Right ventricle myocardium superior (tissue), 1 donor: ENCODE measurements at places on chromosomes 1 and 21. TPM values are rescaled to one million over a fixed set of nuclear protein-coding genes. Genes with fewer than 3 reads are reported as not detected.

The ZBED6 gene
- total RNA-seq: 12.3 TPM

The ALG6 gene
- 4.2 TPM for total RNA-seq

The TTC39A gene
- 19.4 TPM for total RNA-seq

The WDR4 gene
- total RNA-seq: 4.5 TPM

The NBPF6 gene
- not detected for total RNA-seq

The PLOD1 gene
- total RNA-seq: 66.1 TPM

The SIM2 gene
- total RNA-seq: not detected

The CRYBG2 gene
- not detected for total RNA-seq

The OVAAL gene
- total RNA-seq: 1.1 TPM

The GUCA2A gene
- total RNA-seq: not detected

The SELL gene
- 0.89 TPM for total RNA-seq

- DNase-seq: no peak
Observed at GRCh38 chr1:198601936-198602889, 36.6 kb upstream of the PTPRC start.

GRCh38 chr1:166017395-166017794 is 149.4 kb downstream of the FAM78B start:
- DNase-seq: no peak

GRCh38 chr1:228866468-228866867 is 131.2 kb downstream of the RHOU start:
- DNase-seq: no peak

DNA sequence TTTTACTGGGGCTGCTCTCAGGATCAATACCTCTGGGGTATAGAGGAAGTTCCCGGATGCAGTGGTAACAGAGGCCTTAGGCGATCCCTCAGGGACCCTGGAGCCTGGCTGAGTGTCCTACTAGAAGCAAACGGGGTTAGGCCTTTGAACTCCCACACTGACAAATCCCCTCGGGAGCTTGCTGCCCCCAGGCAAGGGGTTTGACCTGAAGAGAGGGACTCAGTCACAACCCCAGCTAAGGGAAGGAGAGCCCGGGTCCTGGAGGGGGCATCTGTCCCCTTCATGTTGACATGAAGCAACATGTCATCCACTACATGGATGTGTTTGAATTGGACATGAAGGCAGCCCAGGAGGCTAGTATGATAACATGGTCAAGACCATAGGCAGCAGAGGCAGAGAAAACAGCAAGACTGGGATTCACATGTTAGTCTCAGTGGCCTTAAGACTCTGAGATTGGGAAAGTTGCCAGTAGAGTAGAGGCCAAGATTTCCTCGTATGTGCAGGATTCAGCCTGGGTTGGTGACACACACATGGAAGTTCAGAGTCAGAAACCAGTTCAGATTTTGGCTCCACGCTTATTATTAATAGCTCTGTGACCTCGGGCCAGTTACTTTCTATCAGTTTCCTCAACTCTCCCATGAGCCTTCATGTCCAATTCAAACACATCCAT is 101.5 kb downstream of the KCNN3 start:
- peak; percentile 3 for DNase-seq

DNA sequence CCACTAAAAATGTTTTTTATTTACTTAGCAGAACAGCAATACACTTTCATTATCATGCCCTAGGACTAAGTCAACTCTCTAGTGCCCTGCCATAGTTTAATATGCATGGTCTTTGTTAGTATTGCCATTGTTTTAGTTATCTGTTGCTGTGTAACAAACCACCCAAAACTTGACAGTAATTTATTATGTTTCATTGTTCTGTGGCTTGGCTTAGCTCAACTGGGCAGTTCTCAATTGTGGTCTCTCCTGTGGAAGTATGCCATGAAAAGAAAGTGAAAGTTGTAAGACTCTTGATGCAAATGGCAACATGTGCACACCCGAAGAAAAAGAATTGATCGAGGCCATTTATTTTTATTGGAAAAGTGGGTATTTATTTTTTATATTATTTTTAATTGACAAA is 206.3 kb upstream of the KCTD3 start:
- DNase-seq: no peak

DNA sequence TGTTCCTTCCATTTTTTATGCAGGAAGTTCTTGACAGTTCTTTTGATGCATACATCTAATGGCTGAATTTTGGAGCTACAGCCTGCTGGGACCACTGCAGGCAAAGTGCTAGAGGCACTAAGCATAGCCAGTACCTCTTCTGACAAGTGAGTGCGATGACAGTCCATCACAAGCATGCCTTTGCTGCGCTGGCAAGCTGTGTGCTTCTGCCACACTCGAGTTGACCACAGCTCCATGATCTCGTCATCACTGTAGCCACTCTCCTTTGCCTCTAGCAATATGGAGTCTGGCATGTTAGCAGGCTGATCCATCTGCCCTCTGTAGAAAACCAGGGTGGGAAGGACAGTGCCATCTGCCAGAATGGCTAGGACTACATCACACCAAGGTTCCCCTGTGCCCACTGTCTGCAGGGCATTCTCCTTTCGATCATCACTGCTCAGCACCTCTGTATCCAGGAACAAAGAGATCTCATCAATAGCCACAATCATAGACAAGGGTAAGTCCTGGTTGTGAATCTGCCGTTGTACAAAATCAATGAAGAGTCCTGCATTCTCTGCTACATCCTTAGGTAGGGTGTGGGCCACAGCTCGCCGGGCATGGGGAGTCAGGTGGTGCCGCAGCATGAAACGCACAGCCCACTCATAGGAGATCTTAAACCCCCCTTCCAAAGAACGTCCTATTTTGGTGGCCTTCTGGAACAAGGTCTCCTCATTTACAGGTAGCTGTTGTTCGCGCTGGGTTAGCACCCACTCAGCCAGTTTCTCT is 6.0 kb downstream of the PSMB4 start:
- no peak for DNase-seq

DNA sequence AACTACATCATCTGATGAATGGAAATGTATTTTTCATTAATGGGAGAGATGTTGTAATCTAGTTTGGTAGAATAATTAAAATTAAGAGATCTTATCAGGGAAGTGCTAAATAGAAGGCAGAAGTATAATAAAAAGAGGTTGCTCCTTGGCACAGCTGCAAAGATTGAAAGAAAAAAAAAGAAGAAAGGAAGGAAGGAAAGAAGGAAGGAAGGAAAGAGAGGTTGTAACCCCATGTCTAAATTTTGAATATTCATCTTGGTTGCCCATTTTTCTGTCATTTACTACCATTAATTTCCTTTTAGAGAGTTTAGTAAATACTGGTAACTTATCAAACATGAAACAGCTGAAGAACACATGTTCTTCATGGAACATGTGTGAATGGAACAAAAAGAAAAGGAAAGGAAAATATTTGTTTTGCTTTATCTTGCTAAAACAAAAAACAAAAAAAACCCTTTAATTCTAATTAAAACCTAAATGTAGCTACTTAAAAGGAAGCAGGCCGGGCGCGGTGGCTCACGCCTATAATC is 10.5 kb upstream of the MDM4 start:
- DNase-seq: no peak

GRCh38 chr1:162072740-162073139 is 3.2 kb downstream of the NOS1AP start:
- DNase-seq: no peak

DNA sequence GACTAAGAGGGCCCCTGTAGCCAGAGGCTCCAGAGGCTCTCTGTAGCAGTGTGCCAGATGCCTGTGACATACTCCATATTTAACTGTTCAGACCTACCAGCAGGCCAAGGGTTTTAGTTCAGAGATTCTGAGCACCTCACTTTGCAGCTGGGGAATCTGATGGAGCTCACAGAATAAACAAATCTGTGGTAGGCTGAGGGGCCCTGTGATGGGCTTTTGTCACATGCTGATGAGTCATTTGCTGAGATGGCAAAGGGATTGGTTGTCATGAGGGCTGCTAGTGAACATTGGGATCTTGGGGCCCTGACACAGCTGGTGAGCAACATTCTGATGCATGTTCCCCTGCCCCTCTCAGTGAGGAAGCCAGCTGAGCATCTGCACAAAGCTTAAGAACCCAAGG is 482.2 kb downstream of the CAMTA1 start:
- DNase-seq: no peak

DNA sequence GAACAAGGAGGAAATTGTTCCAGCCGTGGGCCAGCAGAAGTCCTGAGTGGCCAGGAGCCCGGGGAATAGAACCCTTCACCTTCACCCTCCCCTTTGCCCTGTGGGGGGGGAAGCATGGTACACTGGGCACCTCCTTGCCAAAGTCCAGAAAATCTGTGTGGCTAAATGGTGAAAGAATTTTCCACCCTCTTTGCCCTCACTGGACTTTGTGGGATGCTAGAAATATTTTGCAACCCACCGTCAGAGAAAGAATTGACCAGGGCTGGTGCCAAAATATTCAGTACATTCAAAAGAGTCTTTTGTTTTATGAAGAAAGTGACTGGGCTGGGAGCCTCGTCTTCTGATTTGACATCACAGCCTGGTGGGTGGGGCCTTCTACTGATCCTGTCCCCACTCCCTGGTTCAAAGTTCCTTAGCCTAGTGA is 14.6 kb downstream of the NFASC start:
- DNase-seq: peak; percentile 67

DNA sequence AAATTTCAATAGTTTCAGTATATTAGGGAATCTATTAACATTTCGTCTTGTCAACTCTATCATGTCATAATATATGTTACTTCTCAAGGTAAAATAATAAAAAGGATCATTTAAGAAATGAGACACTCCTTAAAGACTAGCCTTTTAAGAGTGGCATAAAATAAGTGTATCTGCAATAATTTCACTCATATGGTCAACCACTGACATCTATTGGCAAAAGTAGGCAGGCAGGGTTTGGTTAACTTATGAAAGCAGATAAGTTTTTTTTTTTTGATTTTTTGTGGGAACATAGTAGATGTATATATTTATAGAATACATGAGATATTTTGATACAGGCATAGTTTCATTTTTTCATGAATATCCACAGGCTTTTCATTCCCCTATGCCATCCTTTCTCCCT is 5.5 kb upstream of the RGS21 start:
- no peak for DNase-seq

GRCh38 chr1:109740615-109741373 is at the start of gene GSTM3:
TSS of gene GSTM3 (minus strand) at chr1:109741038. CDS start at chr1:109740287, 751 bp downstream.
- no peak for DNase-seq

DNA sequence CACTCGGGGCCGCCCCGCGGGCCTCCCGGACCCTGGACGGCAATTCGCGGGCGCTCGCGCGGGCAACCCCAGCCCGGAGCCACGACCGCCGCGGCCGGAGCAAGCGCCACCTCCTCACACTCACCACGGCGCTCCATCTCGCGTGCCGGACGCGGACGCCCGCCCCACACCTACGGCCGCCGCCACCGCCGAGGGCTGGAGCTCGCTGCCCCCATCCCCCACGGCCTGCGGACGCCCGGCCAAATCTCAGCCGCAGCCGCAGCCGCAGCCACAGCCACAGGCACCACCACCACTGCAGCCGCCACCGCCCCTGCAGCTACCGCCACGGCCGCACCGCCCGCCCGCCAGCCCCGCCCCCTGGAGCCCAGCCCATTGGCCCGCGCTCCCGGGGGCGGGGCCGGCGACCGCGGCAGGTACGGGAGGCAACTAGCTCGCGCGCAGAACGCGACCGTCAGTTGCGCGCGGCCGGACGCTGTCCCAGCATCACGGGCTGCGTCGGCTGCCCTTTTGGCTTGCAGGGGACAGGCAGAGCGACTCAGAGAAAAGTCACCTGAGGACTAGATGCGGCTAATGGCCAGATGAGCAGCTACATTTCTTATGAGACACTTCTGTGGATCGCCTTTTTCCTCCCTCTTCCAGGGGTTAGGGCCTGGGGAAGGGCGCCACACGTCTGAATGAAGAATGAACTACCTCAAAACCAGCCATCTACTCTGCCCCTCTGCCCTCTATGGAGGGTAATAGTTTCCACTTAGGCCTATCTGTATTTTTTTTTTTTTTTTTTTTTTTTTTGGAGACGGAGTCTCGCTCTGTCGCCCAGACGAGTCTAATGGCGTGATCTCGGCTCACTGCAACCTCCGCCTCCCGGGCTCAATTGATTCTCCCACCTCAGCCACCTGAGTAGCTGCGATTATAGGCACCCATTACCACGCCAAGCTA is at the start of gene ARHGAP29:
Gene ARHGAP29 (minus strand): TSS at position 294 of the 936 bp plus-strand sequence. CDS start 5,973 bp downstream, outside the sequence.
- peak; percentile 91 for DNase-seq

DNA sequence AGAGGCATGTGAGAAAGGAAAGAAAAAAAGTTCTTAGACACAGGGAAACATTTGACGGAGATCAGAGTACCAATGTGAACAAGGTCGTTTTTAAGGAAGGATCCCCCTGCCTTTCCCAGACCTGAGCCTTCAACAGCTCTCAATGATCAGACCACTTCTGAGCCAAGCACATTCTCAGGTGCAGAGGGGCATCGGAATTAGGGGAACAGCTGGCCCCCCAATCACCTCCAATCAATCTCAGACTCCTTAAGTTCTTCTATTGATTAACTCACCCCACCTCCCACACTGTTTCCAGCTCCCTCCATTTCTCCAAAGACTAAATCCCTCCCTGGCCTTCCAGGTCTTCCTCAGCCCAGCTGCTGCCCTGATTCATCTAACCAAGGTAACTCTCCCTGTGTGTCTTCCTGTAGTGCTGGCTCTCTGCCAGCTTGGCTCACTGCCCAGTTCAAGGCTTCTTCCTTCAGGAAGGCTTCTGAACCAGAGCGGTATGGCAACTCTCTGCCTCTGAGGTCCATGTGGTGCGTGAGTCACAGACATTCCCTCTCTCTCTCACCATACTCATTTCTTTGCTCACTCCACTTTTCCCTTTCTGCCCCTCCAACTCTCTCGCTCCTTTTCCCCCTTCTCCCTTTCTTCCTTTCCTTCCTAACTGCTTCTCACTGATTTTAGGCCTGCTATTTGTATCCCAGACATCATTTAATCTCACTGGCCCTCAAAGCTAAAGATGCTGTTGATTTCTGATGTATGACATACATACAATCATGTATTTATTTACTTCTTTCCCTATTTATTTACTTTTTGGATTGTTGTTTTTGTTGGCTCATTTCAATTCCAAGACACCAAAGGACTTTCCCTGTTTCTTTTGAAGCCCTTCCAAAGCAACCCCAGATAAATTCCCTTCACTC is 18.1 kb downstream of the CFAP45 start:
- peak; percentile 82 for DNase-seq

DNA sequence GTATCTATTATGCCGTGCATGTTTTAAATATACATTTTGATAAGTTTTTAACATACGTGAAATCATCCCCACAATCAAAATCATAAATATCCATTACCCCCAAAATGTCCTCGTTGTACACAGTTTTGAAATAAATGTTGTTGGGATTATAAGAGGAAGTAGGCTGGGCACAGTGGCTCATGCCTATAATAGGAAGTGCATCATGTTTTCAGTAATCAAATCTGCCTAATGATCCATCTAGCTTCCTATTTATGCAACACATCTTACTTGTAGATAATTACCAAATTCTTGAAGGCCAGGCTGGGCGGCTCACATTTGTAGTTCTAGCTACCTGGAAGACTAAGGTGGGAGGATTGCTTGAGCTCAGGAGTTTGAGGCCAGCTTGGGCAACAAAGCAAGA is 15.0 kb upstream of the IFNGR2 start:
- DNase-seq: no peak

GRCh38 chr1:63746129-63746864 is 27.5 kb upstream of the ROR1 start:
- no peak for DNase-seq

DNA sequence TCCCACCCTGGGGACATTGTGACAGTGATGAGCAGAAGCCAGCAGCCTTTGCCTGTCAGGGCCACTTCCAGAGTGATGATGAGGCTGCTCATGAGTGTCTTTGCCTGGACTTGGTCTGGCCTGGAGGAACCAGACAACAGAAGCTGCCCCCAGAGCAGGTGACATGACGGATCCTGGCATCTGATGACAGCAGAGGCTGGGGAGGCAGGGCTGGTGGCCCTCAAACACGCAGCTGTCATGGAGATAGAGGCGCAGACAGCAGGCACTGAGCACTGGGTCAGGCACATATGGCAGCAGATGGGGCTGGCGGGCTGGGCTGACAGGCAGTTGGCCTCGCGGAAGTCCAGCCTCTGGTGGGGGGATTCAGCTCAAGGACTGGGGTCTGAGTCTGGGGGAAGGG is 66.4 kb upstream of the STUM start:
- no peak for DNase-seq
